Inflammatory macrophage (primary cell): ENCODE measurements at places on chromosomes 1 and 21.

GRCh38 chr1:108000620-108001111 is 35.7 kb upstream of the VAV3 start:
- no peak for DNase-seq

DNA sequence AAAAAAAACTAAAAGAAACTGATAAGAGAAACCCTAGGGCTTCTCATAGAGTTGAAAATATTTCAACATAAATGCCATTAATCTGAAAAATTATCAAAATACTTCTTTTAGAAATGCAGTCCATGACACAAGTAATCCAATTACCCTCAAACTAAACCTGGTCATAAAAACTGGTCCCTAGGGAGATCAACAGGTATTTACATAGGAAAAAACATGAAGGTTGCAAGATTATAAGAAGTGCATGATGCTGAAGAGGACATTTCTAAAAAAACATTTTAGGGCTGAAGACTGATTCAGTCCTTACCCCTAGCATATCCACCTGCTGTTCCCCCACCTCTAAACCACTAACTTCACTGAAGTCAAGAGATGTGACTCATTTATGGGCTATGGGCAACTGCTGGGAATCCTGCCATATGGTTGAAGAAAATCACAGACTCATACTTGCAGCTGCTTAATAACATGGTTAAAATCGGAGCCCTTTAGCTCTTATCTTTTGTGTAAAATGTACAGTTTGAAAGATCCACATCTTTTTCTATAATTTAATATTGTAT is 131.0 kb upstream of the RUNX1 start:
- DNase-seq, result no peak

DNA sequence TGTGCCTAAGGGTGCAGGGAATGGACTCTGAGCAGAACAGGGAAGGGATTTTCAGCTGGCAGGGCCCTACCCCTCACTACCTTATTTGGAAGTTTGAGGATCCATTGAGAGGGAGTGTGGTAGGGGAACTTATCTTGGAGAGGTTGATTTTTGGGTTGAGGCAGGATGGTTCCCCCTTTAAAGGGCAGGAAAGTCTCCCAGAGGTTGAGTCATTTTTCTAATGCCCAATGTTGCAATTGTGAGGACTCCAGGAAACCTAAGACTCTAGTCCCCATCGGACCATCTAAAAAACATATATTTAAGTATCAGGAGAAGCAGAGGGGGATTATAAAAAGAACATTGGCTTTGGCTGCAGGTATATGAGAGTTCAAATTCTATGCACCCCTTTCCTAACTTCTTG is 47.3 kb downstream of the SAMD13 start:
- peak; percentile 48 for DNase-seq

GRCh38 chr1:88462488-88463261 is 221.4 kb upstream of the PKN2 start:
- no peak for DNase-seq

- DNase-seq, result no peak
These were observed 6.1 kb downstream of the TNFRSF25 start for GRCh38 chr1:6459850-6460265.

GRCh38 chr1:218850367-218850766 is 323.3 kb upstream of the LYPLAL1 start:
- no peak for DNase-seq

DNA sequence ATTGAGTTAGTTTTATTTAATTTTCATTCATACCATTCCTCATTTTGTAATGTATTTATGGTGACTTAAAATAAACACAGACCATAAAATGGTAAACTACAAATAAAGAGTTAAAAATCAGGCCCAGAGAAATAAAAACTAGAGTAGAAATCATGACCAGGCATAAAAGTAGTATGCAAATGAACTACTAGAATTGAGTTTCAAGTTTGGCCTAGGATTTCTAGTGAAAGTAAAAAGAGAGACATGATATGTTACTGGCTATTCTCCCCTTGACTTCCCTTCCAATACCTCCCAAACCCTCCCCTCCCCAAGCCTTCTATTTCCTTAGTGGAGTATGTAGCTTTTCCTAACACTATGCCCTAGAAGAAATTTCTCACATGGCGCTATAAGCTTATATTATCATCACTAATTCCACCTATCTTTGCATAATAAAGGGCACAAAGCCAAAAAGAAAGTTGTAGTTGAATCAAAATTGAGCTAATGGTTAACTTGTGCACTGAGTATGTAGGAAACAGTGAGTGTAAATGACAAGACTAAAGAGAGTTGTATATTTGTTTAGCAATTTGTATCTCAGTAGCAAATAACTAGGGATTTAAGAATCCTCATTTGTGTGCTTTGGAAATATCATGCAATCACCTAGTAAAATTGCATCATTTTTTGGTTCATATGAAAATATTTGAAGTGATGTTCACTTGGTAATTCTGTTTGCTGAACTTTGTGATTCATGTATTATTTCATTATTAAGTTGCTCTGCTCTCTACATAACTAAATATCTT is 29.7 kb upstream of the CDC14A start:
- no peak for DNase-seq

GRCh38 chr1:95041491-95042165 is 31.1 kb downstream of the ALG14 start:
- DNase-seq, result peak; percentile 11

DNA sequence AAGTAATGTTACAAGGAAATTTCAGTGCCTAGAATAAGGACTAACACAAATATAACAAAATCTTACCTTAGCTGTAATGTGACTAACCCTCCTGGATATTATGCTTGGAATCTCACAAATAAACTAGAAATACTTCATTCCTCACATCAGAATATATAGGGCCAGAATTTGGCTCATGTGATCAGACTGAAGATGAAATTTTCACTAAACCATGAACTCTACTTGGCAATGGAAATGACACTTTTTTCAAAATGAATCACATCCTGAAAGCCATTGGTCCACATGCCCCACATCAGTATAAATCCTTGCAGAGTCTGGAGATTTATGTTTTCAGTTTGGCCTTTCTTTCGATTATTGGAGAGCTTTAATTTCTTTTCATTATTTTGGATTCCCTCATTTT is 227.8 kb downstream of the NRIP1 start:
- no peak for DNase-seq

- DNase-seq, result no peak
These were observed 65.3 kb upstream of the MAGI3 start for GRCh38 chr1:113325022-113325421.

DNA sequence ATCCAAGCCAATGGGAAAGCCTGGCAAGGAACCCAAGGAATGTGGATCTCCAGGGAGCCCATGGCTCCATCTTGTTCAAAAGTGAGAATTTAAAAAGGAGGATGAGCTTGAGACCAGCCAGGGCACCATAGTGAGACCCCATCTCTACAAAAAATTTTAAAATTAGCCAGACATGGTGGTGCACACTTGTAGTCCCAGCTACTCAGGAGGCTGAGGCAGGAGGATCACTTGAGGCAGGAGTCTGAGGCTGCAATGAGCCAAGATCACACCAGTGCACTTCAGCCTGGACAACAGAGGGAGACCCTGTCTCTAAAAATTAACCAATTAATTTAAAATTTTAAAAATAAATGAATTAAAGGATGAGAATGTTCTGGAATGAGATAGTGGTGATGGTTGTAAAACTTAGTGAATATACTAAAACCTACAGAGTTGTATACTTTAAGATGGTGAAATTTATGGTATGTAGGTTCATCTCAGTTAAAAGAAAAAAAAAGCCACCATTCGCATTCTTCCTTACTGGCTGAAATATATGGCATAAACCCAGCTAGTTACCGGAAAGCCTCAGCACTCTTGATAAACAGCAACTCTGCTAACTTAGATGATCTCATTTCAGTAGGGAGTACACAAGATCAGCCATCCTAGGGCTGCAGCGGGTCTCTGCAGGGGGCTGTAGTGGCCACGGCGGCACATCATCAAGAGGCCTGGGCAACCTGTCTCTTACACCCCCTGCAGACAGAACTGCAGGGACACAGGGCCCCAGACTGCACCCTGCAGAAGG is 48.3 kb upstream of the H6PD start:
- DNase-seq, result no peak

DNA sequence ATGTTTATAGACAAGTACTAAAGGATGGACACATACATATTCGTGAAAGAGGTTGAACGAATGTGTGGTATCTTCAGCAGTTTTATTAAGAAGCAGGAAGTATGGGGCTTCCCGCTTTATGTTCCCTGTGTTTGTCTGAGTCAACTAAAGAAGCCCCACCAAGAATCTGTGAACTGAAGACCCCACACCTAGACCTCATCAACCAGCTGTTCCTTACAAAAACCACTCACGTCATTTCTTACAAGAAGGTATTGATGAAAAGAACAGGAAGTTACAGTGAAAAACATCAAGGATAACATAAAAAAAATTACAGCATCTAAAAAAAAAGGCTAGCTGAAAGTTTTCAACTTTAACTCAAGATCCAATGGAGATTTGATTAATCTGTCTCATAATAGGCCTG is 12.3 kb downstream of the REG4 start:
- no peak for DNase-seq

DNA sequence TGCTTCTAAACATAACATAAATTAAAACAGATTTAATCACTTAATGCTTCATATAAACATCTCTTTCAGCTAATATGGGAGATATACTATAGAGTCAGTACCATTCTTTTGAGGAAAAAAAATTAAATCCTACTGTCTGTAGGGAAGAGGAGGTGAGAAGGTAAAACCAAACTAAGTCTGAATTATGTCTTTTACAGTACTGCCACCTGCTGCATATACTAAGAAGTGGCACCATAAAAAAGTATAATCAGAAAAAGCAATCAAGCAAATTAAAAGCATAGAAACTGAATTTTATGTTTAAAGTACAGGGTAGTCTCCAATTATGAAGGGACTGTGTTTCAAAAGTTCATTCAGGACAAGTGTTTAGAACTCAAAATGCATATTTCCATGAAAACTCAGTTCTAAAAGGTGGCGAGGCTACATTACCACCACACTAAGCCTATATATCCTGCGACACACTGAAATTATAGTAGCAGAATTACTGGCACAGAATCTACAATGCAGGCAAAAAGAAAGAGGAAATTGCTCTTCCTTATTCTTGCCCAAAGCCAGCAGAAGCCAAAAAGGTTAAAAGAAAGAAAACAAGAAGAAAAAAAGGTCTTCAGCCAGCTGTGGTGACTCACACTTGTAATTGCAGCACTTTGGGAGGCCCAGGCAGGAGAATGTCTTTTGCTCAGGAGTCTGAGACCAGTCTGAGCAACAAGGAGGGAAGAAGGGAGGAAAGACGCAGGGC is 9.0 kb downstream of the NSL1 start:
- DNase-seq, result peak; percentile 51

GRCh38 chr1:151312411-151312810 is 14.8 kb downstream of the PI4KB start:
- no peak for DNase-seq

GRCh38 chr1:156167536-156167935 is 14.2 kb downstream of the SEMA4A start:
- no peak for DNase-seq

- DNase-seq, result no peak
These were observed 21.8 kb upstream of the ADGRB2 start for GRCh38 chr1:31785947-31786290.

- DNase-seq, result no peak
These were observed 51.6 kb downstream of the ETS2 start for GRCh38 chr21:38857152-38857825.

- no peak for DNase-seq
These were observed at the start of gene SDC3 for GRCh38 chr1:30908696-30909364. SDC3 (minus strand) TSS chr1:30908758; CDS start chr1:30908586, 172 bp downstream.

GRCh38 chr1:74426208-74426937 is 86.0 kb downstream of the LRRC53 start:
- no peak for DNase-seq

- DNase-seq, result no peak
These were observed 83.7 kb downstream of the ZSWIM5 start for GRCh38 chr1:45122724-45123123.

DNA sequence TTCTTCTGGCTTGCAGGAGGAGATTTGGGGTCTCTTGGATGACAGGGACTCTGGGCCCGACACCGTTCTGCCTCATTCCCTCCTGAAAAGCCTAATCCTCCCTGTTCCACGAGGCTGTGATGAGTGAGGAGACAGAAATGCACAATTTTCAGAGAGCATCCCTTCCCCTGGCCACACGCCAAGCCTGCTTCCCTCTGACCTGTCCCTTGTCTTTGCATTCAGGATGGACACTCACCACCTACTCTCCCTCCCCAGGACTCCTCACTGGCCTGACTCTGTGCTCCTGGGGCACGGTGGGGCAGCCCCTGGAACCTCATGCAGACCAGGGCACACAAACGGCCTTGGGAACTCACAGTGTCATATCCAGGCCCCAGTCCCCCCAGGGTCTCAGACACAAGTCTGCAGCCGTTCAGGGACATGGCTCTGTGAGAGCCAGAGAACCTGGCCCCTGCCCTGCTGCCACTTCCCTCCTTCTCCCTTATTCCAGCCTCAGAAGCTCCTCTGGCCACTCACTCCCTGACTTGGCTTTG is 3.5 kb upstream of the PRAMEF12 start:
- DNase-seq, result no peak

GRCh38 chr1:226654668-226655055 is 84.4 kb downstream of the ITPKB start:
- DNase-seq, result no peak

- DNase-seq, result no peak
These were observed 571 bp downstream of the WDR3 start for GRCh38 chr1:117930173-117930447.

DNA sequence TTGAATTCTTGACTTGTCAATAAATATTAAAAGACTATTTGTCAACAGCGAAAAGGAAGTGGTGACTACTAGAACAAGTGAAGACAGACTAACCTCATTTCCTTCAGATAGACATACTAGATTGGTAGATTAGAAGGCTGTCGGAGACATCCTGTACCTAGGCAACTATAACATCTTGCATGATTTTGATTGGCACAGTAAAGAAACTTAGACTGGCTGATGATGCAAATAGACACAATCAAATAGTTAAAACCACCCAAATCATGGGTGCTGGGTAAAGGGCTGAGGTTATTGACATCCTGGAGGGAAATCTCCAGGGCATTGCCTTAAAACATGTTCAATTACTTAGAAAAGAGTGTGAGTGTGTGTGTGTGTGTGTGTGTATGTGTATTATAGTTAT is 85.9 kb upstream of the EDEM3 start:
- no peak for DNase-seq

GRCh38 chr1:26711777-26712176 is 16.0 kb downstream of the ARID1A start:
- DNase-seq, result no peak
